ENCODE measurements at places on chromosomes 13 and 19.
A peak's percentile ranks its signal among the peaks of the same experiment; 100 is the strongest.

DNA sequence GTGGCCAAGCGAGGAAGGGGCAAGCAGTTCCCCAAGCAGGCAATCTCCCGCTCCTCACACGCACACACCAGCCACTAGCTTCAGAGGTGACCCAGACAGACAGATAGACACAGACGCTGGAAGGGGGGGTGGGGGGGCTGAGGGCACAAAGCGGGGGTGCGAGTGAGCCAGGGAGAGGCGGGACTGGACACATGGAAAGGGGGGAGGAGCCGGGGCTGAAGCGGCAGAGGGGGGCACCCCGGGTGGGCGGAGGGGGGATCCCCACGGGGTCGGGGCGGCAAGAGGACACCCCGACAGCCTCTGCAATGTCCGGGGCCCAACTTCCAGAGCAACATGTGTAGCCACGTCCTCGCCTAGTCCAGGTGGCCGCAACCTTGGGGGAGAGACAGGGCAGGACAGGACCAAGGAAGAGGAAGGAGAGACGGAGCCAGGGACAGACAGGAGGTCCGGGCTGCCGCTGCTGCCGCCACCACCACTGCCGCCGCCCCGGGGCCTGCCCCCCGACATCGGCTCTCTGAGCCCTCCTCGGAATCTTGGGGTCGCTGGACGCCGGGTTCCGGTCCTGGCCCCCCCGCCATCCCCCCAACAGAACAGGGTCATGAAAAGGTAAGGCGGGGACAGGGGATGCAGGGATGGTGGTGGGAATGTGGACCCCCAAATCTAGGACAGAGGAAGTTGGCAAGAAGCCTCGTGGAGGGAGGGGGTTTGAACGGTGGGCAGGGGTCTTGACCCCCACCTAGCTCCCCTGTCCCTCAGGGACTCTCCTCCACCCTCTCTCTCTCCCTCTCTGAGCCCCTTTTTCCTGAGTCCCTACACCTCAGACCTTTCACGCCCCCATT lies 1.1 kb downstream of the GRIN2D start:
- no peak for DNase-seq

DNA sequence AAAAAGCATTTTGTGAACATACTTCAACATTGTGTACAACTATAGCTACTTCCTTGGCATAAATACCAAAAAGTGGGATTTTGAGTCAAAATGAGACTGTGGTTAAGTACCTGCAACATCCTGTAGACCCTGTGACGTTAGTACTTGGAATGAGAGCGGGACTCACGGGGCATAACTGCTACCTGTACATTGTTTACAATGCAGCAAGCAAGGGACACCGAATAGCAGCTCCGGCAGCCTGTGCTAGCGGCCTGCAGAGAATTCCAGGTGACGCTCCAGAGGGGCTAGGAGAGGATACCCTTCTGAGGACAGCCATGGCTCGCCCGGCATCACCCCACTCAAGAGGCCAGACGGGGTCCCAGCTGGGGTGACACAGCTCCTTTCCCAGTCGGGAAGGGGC lies 824 bp upstream of the ZNF331 start:
- DNase-seq: peak; percentile 38

DNA sequence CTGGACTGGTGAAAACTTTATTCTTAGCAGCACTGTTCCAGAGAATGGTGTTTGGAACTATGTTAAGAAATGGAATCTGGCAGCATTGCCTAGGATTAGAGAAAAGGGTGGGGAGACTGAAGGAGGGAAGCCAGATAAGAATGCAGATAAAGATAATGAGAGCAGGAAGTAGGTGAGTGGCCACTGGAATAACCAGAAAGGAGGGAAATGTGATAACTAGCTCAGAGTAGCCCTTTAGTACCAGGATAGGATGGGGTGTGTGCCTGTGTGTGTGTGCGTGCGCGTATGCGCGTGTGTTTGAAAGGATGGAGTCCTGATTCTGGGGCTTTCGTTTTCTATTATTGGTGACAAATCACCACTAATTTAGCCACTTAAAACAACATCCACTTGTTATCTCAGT lies 33.4 kb upstream of the FRY start:
- DNase-seq: no peak

DNA sequence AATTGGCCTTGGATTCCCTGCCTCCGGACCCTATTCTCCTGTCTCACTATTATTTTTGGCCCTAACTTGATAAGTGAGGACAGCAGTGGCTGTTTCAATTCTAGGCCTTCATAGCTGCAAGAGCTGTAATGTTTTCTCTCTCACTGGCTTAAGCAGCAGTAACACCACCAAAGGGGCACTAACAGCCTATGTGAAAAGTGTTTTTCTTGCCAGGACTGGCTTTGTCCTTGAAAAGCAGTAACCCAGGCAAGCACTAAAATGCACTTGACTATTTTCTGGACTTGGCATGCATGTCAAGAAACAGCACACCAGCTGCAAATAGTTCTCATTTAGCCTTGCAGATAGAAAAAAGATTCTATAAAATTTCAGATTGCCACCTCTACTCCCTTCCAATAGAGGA lies 9.3 kb upstream of the FBXL3 start:
- no peak for DNase-seq

GRCh38 chr19:6739390-6739882 lies at the start of gene TRIP10:
Gene TRIP10 (plus strand): TSS chr19:6739680. CDS start chr19:6739762, 82 bp downstream.
- DNase-seq: peak; percentile 87

DNA sequence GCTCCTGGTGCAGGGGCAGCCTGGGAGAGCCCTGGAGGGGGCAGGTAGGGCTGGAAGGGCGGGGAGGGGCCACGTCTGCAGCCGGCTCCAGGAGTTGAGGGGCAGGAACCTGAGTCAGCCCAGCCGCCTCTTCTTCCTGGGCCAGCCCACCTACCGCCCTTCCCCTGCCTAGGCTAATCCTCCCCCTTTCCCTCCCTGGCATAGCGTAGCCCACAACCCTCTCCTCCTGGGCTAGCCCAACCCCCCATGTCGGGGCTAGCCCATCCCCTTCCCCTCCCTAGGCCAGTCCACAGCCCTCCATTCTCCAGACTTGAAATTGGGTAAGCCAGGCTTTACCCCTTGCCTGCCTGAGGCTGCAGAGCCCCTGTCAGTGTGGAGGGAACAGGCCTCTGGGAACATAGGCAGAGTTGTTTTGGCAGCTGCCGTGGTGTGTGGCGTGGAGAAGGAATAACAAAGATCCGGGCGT lies 20.6 kb upstream of the WDR18 start:
- DNase-seq: no peak

GRCh38 chr13:45615501-45616101 lies at the start of gene ERICH6B:
Gene ERICH6B (minus strand): TSS chr13:45615739. CDS start chr13:45597005, 18,734 bp downstream.
- DNase-seq: no peak

GRCh38 chr13:42485272-42485671 lies 88.7 kb upstream of the TNFSF11 start:
- DNase-seq: no peak

GRCh38 chr19:4140237-4140711 lies 13.2 kb upstream of the CREB3L3 start:
- peak; percentile 34 for DNase-seq

- no peak for DNase-seq
These were observed 1.3 kb upstream of the ZNF30 start for GRCh38 chr19:34925278-34925855.

- DNase-seq: no peak
These were observed 156.2 kb downstream of the DNAJC3 start for GRCh38 chr13:95833126-95833525.

GRCh38 chr19:46766569-46767317 lies 20.5 kb upstream of the STRN4 start:
- peak; percentile 58 for DNase-seq

- DNase-seq: no peak
These were observed 77.1 kb upstream of the KCTD15 start for GRCh38 chr19:33719366-33720154.

GRCh38 chr13:83819156-83819555 lies 63.1 kb downstream of the SLITRK1 start:
- DNase-seq: no peak

GRCh38 chr13:79932556-79932955 lies 408.4 kb downstream of the SPRY2 start:
- DNase-seq: no peak

- DNase-seq: no peak
These were observed 226.2 kb downstream of the KCNRG start for GRCh38 chr13:50241479-50241878.

DNA sequence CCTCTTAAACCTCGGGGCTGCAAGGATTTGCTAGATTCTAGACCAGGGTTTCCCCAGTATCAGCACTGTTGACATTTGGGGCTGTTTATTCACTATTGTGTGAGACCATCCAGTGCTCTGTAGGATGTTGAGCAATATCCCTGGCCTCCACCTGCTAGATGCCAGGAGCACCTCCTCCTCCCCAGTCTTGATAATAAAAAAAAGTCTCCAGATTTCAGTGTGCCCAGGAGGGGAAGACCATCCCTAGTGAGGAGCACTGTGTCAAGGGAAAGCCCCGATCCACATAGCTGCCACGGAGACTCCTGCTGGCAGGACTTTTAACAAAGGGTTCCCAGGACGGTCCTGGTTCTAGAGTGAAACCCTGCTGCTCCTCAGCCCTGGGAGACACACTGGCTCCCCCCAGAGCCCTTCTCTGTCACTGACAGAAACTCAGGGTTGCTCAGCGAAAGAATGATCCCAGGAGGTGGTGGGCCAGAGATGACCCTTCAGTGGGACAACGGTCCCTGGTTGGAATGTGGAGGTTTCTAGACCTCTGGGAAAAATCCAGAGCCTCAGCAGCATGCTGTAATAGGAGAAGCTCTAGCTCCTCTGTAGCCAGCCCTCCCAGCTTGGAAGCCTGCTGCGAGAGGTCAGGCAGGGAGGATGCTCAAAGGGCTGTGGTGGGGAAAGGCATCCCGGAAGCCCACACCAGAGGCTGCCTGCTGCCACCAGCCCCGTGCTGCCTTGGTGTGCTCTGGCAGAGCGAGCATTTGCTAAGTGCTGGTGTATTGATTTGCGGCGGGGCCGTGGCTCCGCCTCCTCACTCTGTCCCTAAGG lies 20.3 kb downstream of the LYL1 start:
- no peak for DNase-seq

Measured in CD4-positive, alpha-beta T cell treated with Interleukin-15 for 1 hour (primary cell).